ENCODE measurements at places on chromosomes 3 and 15.

- no peak for DNase-seq
Measured at GRCh38 chr3:52299879-52300611, 12.4 kb downstream of the GLYCTK start.

GRCh38 chr3:33061782-33062181 lies 35.2 kb downstream of the GLB1 start:
- no peak for DNase-seq

DNA sequence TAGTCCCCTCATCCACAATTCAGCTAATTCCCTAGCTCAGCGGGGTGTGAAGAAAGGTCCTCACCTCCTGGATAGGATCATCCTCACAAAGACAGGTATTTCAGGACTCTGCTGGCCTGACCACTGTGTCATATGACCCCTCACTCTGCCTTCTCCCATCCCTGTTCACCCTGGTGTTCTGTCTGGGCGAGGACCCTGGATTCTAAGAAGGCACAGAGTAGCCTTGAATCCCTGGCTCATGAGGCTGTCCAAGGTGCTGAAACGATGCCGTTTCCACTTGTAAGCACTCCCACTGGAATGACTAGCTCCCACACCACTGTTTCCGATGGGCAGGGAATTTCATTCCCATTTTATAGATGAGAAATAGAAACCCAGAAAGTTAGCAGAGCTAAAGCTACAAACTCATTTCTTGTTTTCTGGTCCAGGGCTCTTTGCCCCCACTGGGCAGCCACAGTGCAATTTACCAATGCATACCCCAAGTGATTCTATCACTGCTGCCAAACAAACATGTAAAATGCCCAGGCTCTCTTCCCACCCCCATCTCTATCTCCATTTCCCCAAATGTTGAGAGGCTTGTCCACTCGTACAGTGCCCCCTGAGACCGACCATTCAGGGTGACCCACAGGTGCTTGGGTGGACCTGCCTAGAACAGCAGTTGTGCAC lies 83.2 kb downstream of the RAB11A start:
- DNase-seq = no peak

DNA sequence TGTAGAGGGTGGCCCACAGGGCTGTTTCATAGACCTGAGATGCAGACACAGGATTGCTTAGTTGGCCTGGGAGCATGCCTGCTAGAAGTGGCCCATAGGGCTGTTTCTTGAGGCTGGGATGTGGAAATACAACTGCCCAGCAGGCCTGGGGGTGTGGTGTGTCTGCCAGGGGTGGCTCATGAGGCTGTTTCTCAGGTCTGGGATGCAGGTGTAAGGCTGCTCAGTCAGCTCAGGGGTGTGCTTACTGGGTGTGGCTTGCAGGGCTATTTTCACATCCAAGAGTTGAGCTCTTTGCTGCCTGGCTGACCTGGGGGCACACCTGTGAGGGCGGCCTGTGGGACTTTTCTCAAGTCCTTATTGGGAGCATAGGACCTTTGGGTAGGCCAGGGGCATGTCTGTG lies 131.3 kb downstream of the DOCK3 start:
- DNase-seq = no peak

- DNase-seq = no peak
Measured at GRCh38 chr3:99410789-99411311, 227.5 kb upstream of the COL8A1 start.

DNA sequence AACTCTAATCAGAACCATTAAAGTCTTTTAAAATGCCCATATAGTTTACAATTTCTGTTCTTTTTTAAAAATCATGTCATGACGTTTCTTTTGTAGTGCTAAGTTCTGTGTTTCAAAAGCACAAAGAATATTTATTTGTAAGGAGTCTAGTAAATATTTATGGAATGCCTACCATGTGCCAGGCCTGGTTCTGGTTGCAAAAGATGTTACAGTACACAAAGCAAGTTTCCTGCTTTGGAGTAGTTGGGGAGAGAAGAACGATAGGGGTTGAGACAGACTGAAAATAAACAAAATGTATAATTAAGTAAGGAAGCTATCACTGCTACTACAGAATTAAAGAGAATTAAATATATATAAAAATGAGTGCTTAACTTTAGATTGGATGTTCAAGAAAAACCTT lies 86.8 kb upstream of the CMSS1 start:
- DNase-seq = no peak

GRCh38 chr3:44128057-44128775 lies 113.5 kb upstream of the TOPAZ1 start:
- DNase-seq = no peak

GRCh38 chr3:144104186-144104585 lies 132.6 kb downstream of the DIPK2A start:
- DNase-seq = no peak

DNA sequence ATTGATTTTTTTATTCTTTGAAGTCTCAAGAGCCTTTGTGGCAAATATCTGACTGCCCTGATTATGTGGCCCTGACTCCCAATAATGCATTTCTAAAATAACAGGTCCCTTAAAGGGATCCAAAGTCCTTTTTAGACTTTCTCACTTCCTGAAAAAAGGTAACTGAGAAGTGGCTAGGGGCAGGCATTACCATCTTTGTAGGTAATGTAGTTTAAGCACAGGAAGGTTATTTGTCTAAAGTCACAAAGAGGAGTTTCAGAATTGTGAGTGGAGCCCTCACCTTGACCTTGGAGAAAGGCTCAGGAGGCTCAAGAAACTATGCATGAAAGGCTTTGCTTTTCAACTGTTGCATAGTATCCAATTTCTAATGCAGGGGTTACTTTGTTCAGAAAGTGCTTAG lies 142.9 kb upstream of the MRPL3 start:
- DNase-seq = no peak

- no peak for DNase-seq
Measured at GRCh38 chr3:131250466-131250865, 131.1 kb upstream of the NUDT16 start.

- DNase-seq = no peak
Measured at GRCh38 chr3:56725175-56725574, 42.1 kb upstream of the TASOR start.

- no peak for DNase-seq
Measured at GRCh38 chr3:8775181-8775580, 5.8 kb upstream of the OXTR start.

GRCh38 chr3:171566803-171567422 lies 106.7 kb upstream of the TNIK start:
- DNase-seq = no peak

- no peak for DNase-seq
Measured at GRCh38 chr3:58484722-58485069, 7.2 kb upstream of the KCTD6 start.

DNA sequence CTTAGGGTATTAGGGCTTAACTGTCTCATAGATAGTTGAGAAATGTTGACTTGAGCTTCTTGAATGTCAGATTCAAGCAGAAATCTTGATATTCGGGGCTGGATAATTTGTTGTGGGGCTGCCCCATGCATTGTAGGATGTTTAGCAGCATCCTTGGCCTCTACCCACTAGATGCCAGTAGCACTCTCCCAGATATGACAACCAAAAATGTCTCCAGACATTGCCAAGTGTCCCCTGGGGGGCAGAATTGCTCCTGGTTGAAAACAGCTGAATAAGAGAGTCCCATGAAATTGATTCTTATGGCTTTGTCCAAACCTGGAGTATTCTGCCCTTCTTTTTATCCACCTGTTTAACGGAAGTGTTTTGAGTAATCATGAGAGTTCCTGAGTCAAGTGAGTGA lies 15.9 kb upstream of the LCMT2 start:
- no peak for DNase-seq

DNA sequence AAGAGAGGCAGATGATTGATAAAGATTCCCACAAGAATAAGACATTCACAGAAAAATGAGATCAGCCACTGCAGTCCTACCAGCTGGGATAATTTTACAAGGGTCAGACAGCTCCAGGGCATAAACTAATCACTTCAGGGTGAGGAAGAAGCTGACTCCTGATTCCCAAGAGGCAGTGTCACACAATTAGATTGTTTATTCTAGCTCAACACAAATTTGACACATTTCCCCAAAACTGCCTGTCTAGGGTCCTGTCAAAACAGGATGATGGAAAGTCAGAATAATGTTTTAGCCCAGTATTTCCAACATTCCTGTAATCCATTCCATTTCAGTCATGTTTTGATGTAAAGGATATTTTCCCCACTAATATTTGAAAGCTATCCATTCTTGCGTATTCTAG lies 110.8 kb downstream of the TNIK start:
- DNase-seq = no peak

DNA sequence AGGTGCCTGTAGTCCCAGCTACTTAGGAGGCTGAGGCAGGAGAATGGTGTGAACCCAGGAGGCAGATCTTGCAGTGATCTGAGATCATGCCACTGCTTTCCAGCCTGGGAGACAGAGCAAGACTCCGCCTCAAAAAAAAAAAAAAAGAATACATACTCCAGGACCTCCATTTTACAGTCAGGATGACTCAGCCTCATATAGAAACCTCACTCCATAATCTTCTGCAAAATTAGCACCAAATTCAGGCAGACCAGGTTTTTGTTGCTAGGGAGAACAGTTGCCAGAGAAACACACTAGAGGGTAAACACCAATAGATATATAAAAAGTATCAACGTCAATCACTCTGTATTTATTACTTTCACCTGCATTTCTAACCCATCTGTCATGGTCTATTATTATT lies 28.3 kb upstream of the AP3B2 start:
- no peak for DNase-seq

DNA sequence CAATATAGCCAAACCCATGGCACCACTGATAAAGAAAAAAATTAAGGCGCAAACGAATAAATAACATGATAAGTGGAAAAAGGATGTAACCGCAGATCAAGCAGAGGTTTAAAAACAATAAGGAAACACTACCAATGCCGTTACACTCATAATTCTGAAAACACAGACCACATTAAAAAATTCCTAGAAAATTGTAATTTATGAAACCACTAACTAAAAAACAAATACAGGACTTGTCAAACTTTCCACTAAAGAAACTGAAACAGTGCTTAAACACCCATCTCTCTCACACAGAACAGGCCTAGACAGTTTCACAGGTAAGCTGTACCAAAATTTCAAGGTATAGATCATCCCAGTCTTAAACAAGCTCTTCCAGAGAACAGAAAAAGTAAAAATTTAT lies 28.4 kb downstream of the PCSK6 start:
- DNase-seq = no peak

- no peak for DNase-seq
Measured at GRCh38 chr3:151120409-151120808, 34.9 kb downstream of the MED12L start.

GRCh38 chr3:24367664-24368264 lies 126.9 kb downstream of the THRB start:
- DNase-seq = no peak

GRCh38 chr3:129824926-129825541 lies 68.5 kb downstream of the TMCC1 start:
- no peak for DNase-seq

DNA sequence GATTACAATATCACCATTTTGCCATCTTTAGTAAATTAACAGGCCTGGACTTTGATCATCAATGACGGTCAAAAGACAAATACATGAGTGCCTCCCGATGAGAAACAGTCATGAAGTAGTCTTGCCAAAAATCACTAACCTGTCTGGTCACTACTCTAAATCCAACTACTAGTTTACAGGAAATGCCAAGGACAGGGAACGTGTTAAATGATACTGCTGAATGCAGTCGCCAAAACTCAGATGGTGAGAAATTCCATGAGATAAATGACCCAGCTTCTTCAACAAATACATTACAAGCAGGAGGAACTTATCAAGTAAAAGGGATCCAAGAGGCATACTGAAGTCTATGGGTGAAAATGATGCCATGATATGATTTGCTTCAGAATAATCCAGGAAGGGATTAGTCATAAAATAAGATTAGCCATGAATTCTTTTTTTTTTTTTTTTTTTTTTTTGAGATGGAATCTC lies 35.8 kb upstream of the ATP13A3 start:
- no peak for DNase-seq

DNA sequence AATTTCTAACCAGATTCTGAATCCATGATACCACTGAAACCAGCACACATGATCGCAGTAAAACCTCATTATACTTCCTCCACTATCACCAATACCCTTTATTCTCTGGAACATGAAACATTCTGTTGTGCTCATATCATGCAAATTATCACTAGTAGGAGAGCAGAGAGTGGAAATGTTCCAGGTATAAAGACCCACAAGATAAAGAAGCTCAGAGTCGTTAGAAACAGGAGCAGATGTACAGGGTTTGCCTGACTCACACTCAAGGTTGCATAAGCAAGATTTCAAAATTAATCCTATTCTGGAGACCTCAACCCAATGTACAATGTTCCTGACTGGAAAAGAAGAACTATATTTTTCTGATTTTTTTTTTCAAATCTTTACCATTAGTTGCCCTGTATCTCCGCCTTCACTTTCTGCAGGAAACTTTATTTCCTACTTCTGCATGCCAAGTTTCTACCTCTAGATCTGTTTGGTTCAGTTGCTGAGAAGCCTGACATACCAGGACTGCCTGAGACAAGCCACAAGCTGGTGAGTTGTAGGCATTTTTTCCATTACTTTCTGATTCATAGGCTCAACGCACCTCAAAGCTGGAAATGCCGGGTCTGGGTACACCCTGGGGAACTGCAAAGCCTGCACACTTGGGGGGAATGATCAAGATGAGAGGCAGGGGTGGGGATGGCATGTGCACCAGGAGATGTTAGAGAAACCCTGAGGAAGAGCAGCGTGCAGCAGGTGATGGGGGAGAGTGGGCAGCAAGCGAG lies at the start of gene CCR2:
TSS of gene CCR2 (plus strand) at position 465 of the 764 bp plus-strand sequence. CDS start 3,417 bp downstream, outside the sequence.
- no peak for DNase-seq

GRCh38 chr15:92599394-92599970 lies 56.1 kb downstream of the FAM174B start:
- DNase-seq = no peak

GRCh38 chr3:64143409-64144130 lies 81.7 kb downstream of the PRICKLE2 start:
- no peak for DNase-seq

DNA sequence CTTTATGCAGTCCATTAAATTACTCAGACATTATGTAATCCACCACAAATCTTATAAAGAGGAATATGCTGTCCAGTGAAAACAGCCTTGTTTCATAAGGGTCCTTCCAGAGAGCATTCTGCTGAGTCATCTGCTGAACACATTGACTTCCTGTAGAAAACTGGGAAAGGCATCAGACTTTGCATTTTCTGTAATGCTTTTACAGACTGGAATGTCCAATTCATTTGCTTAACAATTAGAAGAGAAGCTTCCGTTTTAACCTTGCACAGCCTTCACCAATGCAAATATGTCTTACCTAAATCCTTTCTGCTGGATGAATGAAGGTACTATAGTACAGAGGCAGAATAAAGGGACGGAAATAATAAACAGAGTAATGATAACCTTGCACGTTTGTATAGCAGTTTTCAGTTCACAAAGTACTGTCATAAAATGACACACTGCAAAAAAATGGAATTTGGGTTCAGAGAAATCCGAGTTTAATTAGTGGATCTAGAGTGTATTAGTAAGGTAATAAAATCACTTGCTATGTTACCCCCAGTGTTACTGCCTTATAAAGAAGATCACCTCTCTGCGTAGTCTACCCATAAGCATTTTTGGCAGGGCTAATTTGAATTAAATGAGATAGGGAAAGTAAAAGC lies 301.5 kb downstream of the PYDC2 start:
- DNase-seq = no peak

- no peak for DNase-seq
Measured at GRCh38 chr3:148950806-148951205, 40.5 kb upstream of the GYG1 start.

GRCh38 chr3:24734019-24734418 lies 239.4 kb upstream of the THRB start:
- no peak for DNase-seq
